ENCODE measurements at places on chromosomes 5 and 9. TPM values are rescaled to one million over a fixed set of nuclear protein-coding genes. Genes with fewer than 3 reads are reported as not detected.
A peak's percentile ranks its signal among the peaks of the same experiment; 100 is the strongest.

- DNase-seq: no peak
Observed at GRCh38 chr9:27870404-27870803, 297.1 kb upstream of the C9orf72 start.

- DNase-seq: peak; percentile 26
Observed at GRCh38 chr9:131590449-131590848, 45.1 kb downstream of the PRRT1B start.

GRCh38 chr5:176837707-176838115, 27.4 kb downstream of the UNC5A start:
- peak; percentile 82 for DNase-seq

GRCh38 chr9:37380570-37380969, 41.9 kb upstream of the GRHPR start:
- DNase-seq: no peak

DNA sequence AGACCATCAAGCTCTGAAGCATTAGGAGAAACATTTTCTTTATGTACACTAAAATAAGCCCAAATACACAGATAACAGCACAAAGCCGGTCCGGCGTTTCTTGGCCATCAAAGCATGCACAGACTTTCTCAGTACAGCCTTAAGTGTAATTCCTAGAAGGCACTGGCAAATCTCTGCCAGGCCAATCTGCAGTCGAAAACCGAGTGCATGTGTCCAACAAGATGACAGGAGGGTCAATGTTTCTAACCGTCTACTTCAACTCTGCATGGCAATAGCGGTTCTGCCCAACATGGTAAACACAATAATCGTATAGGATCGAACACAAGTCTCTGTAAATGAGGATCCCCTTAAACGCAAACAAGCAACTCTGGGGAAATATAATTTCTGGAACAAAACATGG, 1.1 kb downstream of the ARL15 start:
- no peak for DNase-seq

DNA sequence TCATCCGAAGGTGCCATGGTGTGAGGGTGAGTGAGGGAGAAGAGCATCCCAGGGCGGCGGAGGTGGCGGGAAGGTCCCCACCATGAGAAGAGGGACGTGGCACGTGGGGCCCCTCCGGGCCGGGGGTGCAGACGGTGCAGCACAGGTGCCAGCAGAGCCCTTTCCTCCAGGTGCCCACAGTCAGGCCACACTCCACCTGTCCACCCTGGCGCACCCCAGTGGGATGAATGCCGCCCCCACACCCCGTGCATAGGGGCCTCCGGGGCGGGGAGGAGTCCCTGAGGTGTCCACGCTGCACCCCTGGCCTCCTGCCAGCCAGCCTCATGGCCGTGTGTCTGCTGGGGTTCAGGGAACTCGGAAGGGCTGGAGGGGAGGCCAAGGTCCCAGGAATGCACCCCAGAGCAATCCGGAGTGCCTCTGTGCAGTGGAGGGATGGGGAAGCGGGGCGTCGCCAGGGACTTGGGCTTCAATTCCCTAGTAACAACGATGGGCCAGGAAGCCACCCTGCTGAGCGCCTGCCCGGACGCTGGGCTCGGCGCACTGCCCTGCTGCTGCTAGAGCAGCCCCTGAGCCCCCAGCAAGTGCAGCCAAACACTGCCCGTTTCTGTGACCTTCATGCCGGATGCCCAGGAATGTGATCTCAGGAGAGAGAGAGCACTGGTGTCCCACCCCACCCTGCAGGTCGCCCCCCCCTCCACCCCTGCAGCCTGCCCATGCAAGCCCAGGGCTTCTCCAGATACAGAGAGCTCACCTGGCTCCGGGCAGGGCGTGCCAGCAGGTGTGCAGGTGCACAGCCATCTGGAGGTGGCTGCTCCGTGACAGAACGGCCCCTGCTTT, 8.8 kb upstream of the NACC2 start:
- DNase-seq: no peak

- DNase-seq: no peak
Observed at GRCh38 chr9:76370396-76371023, 23.7 kb downstream of the RFK start.

DNA sequence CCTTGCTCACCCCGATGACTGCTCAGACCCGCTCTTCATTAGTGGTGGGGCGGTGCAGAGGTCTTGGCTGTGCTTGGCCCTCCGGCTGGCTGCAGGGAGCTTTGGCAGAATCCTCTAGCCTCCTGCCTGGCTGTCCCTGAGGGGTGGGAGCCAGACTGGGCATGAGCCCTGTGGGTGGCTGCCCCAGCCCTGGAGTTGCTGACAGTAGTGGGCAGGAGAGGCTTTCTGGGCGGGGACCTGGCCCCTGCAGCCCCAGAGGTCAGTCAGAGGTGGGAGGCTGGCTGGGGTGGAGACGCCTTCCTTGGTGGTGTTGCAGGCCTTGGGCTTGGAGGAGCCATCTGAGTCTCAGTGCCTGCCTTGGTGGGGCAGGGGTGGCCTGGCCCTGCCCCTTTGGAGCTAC, 146.0 kb downstream of the RXRA start:
- no peak for DNase-seq

- no peak for DNase-seq
Observed at GRCh38 chr9:97384406-97385262, 27.3 kb upstream of the TDRD7 start.

DNA sequence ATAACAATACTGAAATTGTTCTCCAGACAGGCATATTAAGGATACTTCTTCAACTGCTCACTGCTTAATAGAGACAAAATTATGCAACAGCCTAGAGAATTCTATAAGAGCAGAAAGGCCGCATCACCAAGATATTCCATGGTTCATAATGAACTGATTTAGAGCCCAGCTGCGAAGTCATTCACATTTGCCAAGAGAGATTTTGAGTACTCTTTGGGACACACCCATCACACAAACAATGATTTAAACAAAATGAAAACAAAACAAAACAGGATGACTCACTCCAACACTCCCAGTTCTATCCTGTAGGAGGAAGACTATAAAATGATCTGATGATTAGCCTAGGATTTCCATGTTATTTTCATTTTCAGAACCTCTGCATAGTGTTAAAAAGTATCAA, 145.7 kb upstream of the GNA14 start:
- no peak for DNase-seq

DNA sequence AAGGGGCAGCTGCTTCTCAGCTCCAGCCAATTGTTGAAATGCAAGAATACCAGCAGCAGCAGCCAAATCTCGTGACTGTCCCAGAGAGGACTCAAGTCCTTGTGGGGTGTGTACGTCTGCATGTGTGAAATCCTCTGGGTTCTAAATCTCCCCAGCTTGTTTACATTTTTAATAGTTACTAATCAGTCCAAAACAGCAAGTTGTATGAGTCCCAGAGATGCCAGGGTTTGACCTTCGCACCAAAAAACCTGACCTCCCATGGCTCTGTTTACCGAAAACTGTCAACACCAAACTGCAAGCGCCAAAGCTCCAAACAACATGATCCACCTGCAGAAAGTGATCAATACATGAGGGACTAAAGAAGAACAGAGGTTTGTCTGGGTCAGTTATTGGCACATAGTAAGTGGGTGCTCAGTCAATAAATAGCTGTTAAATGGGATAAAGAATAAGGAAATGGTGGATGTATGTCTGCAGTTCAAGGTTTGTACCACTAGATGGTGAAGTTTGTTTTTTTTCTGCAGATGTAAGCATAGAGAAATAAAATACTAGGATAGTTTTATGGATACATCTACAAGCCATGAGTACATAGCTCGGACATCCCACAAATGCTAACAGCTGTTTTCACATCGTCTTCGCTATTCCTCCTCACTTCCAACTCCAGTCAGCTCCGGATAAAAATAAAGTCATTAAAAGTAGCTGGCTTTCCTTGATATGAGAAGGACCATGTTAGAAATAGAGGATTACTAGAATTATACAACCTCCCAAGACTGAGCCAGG, 85.3 kb upstream of the ADRB2 start:
- no peak for DNase-seq

DNA sequence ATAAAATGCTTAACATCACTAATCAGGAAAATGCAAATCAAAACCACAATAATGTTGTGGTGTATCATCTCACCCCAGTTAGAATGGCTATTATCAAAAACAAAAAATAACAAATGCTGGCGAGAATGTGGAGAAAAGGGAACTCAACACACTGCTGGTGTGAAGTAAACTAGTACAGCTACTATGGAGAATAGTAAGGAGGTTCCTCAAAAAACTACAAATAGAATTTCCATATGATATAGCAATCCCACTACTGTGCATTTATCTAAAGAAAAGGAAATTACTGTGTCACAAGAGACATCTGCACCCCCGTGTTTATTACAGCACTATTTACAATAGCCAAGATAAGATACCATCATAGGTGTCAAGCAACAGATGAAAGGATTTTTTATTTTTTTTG, 214.5 kb upstream of the RASA1 start:
- no peak for DNase-seq

DNA sequence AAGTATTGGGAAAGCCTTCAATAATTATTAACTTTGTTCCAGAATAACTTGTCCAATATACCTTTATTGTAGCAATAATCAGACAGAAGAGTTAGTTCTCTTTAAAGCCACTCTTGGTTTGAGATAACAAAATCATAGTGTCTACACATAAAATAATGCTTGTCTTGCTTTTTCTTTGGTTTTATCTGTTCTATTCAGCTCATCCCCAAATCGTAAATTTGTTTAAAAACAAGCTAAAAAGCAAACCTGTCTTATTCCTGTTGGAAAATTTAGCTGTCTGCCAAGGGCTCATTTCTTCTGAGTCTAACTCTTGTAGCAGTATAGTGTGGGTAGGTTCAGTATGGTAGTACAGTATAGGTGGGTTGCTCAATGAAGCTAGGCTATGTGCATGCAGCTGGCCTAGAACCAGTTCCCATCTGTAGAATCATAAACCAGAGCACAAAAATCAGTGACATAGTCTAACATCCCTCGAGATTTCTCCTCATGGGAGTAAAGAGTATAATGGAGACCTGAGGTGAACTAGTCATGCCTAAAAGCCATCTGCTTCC, 17.9 kb upstream of the APBA1 start:
- DNase-seq: no peak

- DNase-seq: no peak
Observed at GRCh38 chr5:71748360-71748759, 29.3 kb downstream of the CARTPT start.

DNA sequence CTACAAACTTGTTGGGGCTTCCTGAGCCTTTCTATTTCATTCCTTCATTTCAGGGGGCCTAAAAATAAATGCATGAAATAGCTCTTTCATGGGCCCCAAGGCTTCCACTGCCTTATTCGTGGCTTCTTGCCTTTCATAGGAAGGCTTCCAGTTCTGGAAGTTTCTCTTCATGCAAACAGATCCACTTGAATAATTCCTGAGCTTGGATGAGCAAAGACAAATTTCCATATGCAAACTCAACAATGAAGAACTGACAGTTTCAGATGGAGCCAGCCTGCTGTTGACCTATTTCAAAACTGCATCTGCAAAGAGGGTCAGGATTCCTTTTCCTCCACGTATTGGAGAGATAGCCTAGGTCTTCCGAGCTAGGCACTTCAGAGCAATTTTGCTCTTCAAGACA, 142.1 kb downstream of the MLLT3 start:
- DNase-seq: no peak

DNA sequence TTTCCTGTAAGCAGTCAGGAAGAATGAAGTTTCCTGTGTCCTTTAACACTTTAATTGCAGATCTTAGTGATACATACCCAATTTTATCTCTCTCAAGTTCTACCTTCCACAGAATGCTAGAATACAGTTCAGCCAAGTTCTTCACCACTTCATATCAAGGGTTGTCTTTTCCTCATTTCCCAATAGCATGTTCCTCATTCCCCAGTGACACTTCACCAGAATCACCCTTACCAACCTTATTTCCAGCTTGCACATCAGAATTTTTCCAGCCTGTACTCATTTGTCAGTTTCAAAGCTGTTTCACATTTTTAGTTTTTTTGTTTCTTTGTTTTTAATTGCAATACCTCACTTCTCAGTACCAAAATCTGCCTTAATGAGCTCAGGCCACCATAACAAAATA, 126.1 kb downstream of the ESM1 start:
- no peak for DNase-seq

- DNase-seq: no peak
Observed at GRCh38 chr5:76788362-76788761, 30.5 kb upstream of the F2RL1 start.

DNA sequence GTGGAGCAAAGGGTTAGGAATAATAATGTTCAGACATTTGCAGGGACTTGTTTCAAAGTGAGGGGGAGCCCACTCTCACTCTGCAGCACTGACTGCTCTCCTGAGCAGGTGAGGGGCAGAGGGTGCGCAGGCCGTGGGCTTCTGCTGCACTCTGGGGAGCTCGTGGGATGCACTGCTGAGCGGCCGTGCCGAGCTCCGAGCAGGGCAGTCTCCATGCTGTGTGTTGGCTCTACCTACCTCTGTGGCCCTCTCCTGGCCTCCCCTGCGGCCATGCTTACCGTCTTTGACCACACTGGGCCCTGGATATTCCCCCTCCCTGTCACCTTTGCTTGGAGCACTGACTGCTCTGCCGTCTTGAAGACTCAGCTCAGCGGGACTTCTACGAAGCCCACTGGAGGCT, 33.7 kb downstream of the CRB2 start:
- no peak for DNase-seq

DNA sequence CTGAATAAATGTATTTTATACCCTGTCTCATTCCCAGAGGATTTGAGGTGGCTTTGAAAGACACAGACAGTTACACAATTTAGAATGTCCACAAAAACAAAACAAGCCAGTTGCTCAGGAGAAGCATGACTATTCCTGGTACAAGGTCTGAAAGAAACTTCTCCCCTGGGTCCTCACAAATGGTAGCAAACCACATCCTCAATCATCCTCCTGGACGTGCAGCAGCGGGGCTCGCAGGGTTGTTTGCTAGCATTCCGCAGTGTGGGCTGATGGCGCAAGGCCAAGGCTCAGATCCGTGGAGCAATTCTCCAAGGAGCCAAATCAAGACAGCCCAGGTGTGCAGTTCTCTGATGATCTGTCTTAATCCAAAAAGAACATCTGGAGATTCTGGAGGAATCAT, 210.3 kb downstream of the ACTL7B start:
- no peak for DNase-seq

- DNase-seq: no peak
Observed at GRCh38 chr5:168879929-168880328, 300.8 kb upstream of the PANK3 start.

- no peak for DNase-seq
Observed at GRCh38 chr9:108666240-108666784, 189.5 kb downstream of the ACTL7B start.

GRCh38 chr9:75101004-75101588, 12.8 kb downstream of the OSTF1 start:
- DNase-seq: no peak

The PCDHB15 gene
- total RNA-seq: not detected

The CYLC2 gene
- total RNA-seq: not detected

The SLC6A7 gene
- total RNA-seq: not detected

The BTNL9 gene
- total RNA-seq: not detected

The ISL1 gene
- not detected for total RNA-seq

The MARCHF3 gene
- total RNA-seq: 5.7 TPM

The STC2 gene
- 41.1 TPM for total RNA-seq

The PHF24 gene
- 0.30 TPM for total RNA-seq

The LMX1B gene
- not detected for total RNA-seq

The SUSD1 gene
- 5.2 TPM for total RNA-seq

The SAP30L gene
- total RNA-seq: 25.8 TPM

The S100Z gene
- not detected for total RNA-seq

The SH3RF2 gene
- not detected for total RNA-seq

The COQ4 gene
- total RNA-seq: 41.4 TPM

The HEMGN gene
- 2.6 TPM for total RNA-seq

The TARS1 gene
- 290 TPM for total RNA-seq

The TTC23L gene
- not detected for total RNA-seq

The TTC33 gene
- 18.1 TPM for total RNA-seq

The IQGAP2 gene
- 30.3 TPM for total RNA-seq

The GFPT2 gene
- 0.18 TPM for total RNA-seq

The DAB2IP gene
- 0.18 TPM for total RNA-seq
